ENCODE measurements at places on chromosomes 5 and 9. TPM values are rescaled to one million over a fixed set of nuclear protein-coding genes. Genes with fewer than 3 reads are reported as not detected.

NUP188 gene
- 56.3 TPM for total RNA-seq

C5orf58 gene
- not detected for total RNA-seq

OR13C3 gene
- total RNA-seq: not detected

SLC6A7 gene
- not detected for total RNA-seq

CORO2A gene
- 0.15 TPM for total RNA-seq

GTF2H2 gene
- total RNA-seq: 23.0 TPM

ADAMTSL1 gene
- total RNA-seq: 51.2 TPM

SPOUT1 gene
- 12.9 TPM for total RNA-seq

PCDHB5 gene
- 2.3 TPM for total RNA-seq

Data from smooth muscle cell of the coronary artery (primary cell).